ENCODE measurements at places on chromosomes 3 and 15.

GRCh38 chr3:10516544-10517452, 11.4 kb upstream of the ATP2B2 start:
- H3K27ac ChIP-seq = no peak overlapping the region
- H3K36me3 ChIP-seq = no peaks in the 10 kb centered on the region
- H3K4me3 ChIP-seq = no peak overlapping the region
- DNase-seq = no peak
- no peaks in the 10 kb centered on the region for H3K4me1 ChIP-seq

DNA sequence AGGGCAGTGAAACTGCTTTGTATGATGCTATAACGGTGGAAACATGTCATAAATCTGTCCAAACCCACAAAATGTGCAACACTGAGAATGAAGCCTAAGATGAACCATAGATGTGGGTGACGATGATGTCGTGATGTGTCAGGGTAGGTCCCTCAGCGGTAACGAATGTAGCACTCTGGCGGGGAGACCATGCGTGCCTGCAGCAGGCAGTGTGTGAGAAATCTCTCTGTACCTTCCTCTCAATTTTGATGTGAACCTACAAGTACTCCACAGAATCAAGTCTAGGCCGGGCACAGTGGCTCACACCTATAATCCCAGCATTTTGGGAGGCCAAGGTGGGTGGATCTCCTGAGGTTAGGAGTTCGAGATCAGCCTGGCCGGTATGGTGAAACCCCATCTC, 268.2 kb upstream of the LYSMD4 start:
- H3K27me3 ChIP-seq = no peaks in the 10 kb centered on the region
- no peaks in the 10 kb centered on the region for H3K4me1 ChIP-seq
- no peak overlapping the region for H3K27ac ChIP-seq

DNA sequence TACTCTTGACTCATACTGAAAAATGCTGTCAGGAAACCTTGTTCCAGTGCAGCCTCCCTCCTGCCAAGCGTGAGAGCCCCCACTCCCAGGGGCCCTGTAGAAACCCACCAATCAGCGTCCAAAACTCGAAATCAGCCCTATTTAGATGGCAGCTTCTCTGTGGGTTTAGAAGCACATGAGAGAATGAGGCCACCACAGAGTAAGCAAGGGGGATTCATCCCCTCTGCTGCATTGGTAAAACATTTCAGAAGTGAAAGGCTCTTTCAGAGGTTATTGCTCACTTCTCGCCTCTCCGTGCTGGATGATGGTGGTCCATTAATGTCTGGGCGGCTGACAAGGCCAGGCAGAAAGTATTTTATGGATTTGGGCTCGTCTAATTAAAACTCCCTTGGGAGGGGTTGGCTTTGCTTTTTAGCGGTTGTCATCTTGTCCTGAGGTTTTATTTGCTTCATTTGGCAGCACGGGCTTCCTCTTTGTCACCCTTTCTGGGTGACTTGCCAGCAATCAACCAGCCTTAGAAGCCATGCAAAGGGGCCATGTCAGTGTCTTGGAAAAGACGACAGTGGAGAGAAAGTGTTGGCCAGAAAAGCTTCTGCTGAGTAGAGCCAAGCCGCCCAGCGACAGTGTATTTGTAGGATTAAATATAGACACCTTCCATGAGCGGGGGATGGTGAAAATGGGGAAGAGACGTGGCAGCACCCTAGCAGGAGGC, 145.5 kb downstream of the ATP10A start:
- peak; percentile 74 for DNase-seq
- no peaks in the 10 kb centered on the region for H3K27me3 ChIP-seq
- H3K4me1 ChIP-seq = peaks cover 17% of the 10 kb centered on the region
- H3K36me3 ChIP-seq = peaks cover 23% of the 10 kb centered on the region

- H3K36me3 ChIP-seq = no peaks in the 10 kb centered on the region
- no peaks in the 10 kb centered on the region for H3K27me3 ChIP-seq
- H3K27ac ChIP-seq = no peak overlapping the region
- H3K4me1 ChIP-seq = no peaks in the 10 kb centered on the region
- H3K4me3 ChIP-seq = no peak overlapping the region
- peak; percentile 27 for DNase-seq
These were observed 1033.9 kb downstream of the FHIT start for GRCh38 chr3:60217156-60217911.

DNA sequence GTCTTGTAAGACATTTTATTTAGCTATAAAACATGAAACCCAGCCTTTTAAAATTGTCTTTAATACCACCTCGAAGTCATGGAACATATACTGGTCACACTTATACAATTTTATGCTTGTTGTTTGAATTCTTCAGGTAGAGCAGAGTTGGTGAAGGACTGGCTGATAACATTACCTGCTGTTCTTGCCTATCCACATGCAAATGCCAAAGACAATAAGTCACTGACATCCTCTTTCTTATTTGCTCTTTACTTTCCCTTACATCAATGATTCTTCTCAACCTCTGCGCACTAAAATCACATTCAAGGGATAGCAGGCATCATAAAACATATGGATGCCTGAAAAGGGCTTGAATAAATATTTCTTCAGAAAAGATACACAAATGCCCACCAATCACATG, 392.5 kb upstream of the ATP11B start:
- no peak for DNase-seq
- no peak overlapping the region for H3K4me3 ChIP-seq
- no peaks in the 10 kb centered on the region for H3K4me1 ChIP-seq
- H3K27ac ChIP-seq = no peak overlapping the region
- no peaks in the 10 kb centered on the region for H3K36me3 ChIP-seq
- H3K27me3 ChIP-seq = no peaks in the 10 kb centered on the region

DNA sequence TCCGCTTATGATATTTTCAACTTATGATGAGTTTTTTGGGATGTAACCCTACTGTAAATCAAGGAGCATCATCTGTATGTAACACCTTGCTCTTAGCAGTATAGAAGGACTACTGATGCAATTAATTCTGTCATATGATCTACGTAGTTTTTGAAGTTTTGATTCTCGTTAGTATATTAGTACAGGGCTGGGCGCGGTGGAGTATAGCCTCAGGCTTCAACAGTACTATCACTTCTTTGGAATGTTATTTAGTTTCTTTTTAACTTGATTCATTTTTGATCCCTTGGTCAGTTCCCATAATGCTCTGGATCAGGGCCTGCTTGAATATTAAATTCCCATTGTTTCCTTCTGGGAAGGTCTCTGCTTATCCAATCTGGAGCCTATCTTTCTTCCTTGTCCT, 23.9 kb upstream of the AP4E1 start:
- peak overlapping the region; percentile 97 for H3K27ac ChIP-seq
- peaks cover 39% of the 10 kb centered on the region for H3K4me1 ChIP-seq
- H3K4me3 ChIP-seq = peak overlapping the region; percentile 31
- H3K36me3 ChIP-seq = no peaks in the 10 kb centered on the region
- H3K27me3 ChIP-seq = no peaks in the 10 kb centered on the region
- DNase-seq = peak; percentile 65

DNA sequence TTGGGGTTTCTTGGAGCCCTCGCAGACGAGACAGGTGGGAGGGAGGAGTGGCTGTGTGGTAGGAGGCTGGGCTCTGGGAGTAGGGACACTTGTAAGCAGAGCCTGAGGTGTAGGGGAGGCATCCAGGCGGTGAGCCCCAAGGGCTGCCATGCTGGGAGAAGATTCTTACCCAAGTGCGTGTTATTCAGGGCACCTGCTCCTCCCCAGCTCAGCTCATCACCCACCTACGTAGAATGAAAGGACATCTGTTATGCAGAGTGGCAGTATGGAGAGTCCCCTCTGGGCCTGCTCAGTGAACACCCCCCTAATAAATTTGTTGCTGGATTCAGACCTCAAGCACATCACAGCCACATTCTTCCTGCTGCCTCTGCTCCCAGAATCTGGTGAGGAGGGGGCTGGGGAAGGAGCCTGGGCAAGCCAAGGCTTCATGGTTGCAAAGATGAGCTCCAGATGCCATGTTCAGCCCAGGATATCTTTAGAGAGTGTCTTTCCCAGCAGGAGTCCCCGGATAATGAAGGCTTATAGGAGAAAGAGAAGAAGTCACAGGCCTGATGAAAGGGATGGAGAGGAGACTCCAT, 261.8 kb downstream of the EPHB1 start:
- H3K36me3 ChIP-seq = no peaks in the 10 kb centered on the region
- no peak overlapping the region for H3K27ac ChIP-seq
- no peak for DNase-seq

- H3K4me1 ChIP-seq = no peaks in the 10 kb centered on the region
- DNase-seq = peak; percentile 25
- H3K27ac ChIP-seq = no peak overlapping the region
- no peaks in the 10 kb centered on the region for H3K27me3 ChIP-seq
- peaks cover 51% of the 10 kb centered on the region for H3K36me3 ChIP-seq
These were observed 23.1 kb upstream of the P4HTM start for GRCh38 chr3:48966876-48967361.

DNA sequence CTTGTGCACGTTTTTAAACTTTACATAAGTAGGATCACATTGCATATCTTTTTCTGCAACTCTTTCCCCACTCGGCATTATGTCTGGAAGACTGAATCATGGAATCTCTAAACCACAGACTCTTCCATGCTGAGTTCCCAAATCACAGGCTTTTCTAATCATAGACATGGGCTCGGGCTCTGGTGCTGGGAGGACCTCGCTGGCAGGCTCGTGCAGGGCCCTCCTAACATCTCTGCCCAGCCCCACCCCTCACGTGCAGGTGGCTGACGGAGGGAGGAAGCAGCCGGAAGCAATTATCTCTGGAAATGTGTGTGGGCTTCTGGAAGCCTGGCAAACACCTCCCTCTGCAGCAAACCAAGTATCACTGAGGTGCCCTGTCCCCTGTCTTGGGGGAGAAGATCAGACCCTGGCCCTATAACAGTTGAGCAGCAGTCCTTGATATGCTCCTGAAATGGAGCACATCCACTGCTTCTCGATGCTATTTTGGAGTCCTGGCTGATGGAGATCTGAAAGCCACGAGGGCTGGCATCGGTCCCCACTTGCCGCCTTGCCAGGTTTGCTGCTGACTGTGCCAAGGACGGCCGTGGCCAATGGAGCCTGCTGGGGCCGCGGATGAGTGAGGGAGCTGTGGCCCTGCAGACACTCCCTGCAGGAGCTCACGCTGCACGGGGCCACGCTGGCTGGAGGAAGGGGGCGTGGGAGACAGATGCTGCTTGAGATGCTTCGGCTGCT, 4.4 kb upstream of the IQSEC1 start:
- no peak overlapping the region for H3K4me3 ChIP-seq
- H3K4me1 ChIP-seq = peaks cover 11% of the 10 kb centered on the region
- H3K27me3 ChIP-seq = peaks cover 74% of the 10 kb centered on the region
- H3K36me3 ChIP-seq = no peaks in the 10 kb centered on the region

DNA sequence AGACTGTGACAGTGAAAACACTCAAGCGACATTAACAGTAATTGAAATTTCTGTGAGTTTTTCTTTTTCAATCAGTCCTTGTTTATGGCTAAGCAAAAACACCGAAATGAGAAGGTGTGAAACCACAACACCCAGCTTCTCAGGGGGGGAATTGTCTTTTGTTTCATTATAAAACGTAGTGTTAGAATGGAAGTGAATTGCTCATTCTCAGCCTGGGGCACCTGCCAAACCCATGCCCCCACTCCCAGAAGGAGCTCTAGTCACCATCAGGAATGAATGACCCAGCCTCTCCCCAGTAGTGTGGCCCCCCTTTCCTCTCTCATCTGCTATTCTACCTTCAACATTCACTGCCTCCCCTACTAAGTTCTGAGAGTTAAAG, 185.8 kb upstream of the CFAP20DC start:
- peak; percentile 33 for DNase-seq
- no peaks in the 10 kb centered on the region for H3K36me3 ChIP-seq
- no peaks in the 10 kb centered on the region for H3K27me3 ChIP-seq

- H3K27me3 ChIP-seq = no peaks in the 10 kb centered on the region
- no peak overlapping the region for H3K4me3 ChIP-seq
- no peaks in the 10 kb centered on the region for H3K36me3 ChIP-seq
- no peaks in the 10 kb centered on the region for H3K4me1 ChIP-seq
- H3K27ac ChIP-seq = no peak overlapping the region
- no peak for DNase-seq
These were observed 447.3 kb upstream of the ARHGEF26 start for GRCh38 chr3:153673853-153674252.

DNA sequence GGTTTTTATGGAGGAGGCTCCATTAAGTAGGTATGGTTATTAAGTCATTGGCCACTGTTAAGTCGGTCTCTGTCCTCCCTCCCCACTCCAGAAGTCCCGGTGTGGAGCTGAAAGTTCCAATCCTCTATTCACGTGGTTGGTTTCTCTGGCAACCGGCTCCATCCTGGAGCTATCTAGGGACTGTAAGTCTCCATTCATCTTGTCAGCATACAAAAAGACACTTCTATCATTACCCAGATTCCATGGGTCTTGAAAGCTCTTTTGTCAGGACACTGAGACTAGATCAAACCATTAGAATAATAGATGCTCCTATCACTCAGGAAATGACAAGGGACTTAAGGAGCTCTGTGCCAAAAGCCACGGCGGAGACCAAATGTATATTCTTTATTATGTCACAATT, 110.3 kb downstream of the PIK3CB start:
- 0 out of 2 replicates have a peak, but pooled peaks cover 7% of the 10 kb centered on the region for H3K4me1 ChIP-seq
- H3K27ac ChIP-seq = no peak overlapping the region
- no peak for DNase-seq
- H3K27me3 ChIP-seq = no peaks in the 10 kb centered on the region
- no peak overlapping the region for H3K4me3 ChIP-seq

DNA sequence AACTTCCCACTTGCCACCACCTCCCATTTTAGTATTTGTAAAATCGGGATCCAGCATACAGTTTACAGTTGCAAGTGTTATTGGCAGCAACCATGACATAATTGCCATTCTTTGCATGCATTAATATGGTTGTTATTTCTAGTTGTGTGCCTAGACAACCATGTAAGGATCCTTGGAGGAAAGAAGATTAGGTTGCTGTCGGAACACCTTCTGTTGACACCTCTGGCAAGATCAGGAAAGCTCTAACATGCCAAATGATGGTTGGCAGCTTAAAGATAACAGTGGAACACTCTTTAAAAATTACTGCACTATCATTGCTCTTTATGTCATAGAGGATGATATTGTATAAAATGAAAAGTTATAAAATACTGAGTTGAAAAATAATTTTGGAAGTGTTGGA, 313.5 kb upstream of the RARB start:
- no peaks in the 10 kb centered on the region for H3K36me3 ChIP-seq
- no peak for DNase-seq
- no peak overlapping the region for H3K27ac ChIP-seq
- H3K27me3 ChIP-seq = no peaks in the 10 kb centered on the region
- H3K4me1 ChIP-seq = no peaks in the 10 kb centered on the region
- no peak overlapping the region for H3K4me3 ChIP-seq

GRCh38 chr3:88084097-88084501, 25.0 kb downstream of the ZNF654 start:
- peaks cover 15% of the 10 kb centered on the region for H3K36me3 ChIP-seq
- H3K4me1 ChIP-seq = no peaks in the 10 kb centered on the region
- H3K27ac ChIP-seq = no peak overlapping the region

GRCh38 chr15:48939648-48940047, 24.1 kb downstream of the SHC4 start:
- peak overlapping the region; percentile 94 for H3K27ac ChIP-seq
- DNase-seq = peak; percentile 98
- H3K4me3 ChIP-seq = no peak overlapping the region
- H3K36me3 ChIP-seq = no peaks in the 10 kb centered on the region
- H3K4me1 ChIP-seq = peaks cover 59% of the 10 kb centered on the region
